CD4-positive, alpha-beta T cell treated with Interleukin-12 subunit alpha and Interleukin-12 subunit beta, for 1 hour (primary cell): ENCODE measurements at places on chromosomes 2 and 18.

GRCh38 chr2:52622266-52622665 is 1145.3 kb upstream of the CHAC2 start:
- no peak for DNase-seq

GRCh38 chr2:23632831-23633395 is 247.9 kb downstream of the KLHL29 start:
- DNase-seq: no peak

GRCh38 chr2:41724465-41724864 is 323.4 kb upstream of the PKDCC start:
- DNase-seq: no peak

DNA sequence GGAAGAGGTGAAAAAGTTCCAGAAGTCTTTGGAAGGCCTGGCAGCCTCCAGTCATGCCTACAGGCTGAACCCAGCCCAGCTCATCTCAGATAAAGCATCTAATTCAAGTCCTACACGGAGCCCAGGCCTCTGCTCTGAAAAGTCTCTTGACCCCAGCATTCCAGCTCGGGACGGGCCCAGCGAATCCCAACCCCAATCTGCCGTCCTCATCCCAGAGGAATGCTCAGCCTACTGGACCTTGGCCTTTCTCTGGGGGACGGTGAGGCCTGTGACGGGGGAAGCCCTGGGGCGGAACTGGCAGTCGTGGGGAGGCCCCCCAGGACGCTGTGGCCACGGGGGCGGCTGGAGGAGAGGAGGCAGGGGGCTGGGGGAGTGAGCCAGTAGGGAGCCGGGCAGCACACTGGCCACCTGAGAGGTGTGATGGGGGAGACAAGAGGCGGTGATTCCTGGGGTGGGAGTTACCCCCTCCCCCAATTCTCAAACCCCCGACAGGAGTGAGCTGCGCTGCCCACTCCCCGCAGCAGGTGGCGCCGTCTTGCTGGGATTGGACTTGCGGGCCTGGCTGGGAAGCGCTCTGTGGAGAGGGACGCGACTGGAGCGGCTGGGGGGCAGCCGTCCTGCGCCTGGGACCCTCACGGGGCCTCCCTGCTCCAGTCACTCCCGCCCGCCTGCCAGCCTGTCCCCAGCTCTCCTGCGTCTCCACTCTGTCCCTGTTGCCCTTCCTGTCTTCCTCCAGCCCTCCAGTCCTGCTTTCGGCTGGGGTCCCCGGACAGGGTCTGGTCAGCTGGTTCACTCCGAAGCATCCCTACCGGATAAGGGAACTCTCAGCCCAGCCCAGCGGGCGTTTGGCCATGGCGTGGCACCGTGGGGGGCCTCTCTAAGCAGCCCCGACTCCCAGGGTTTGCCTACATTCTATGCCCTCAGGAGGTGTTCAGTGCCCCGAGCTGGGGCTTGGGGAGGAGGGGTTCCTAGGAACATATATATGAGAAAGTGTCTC is 182.6 kb upstream of the HAAO start:
- peak; percentile 54 for DNase-seq

DNA sequence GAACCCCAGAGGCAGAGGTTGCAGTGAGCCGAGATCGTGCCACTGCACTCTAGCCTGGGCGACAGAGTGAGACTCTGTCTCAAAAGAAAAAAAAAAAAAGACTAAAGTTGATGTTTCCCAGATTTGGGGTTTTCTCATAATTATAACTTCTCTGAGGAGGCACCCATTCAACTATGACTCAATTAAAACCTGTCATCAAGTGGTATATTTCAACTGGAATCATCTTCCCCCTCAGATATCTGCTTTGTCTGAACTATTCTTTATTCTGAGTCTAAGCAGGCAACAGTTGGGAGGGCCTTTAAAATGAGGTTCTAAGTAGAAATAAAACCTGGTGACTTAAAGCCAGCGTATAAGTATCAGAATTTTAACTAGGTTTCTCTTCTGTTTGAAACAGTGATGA is 88.5 kb downstream of the PTRHD1 start:
- no peak for DNase-seq

GRCh38 chr2:64779117-64779690 is 125.5 kb upstream of the SERTAD2 start:
- DNase-seq: no peak

- no peak for DNase-seq
Measured at GRCh38 chr18:52694804-52695203, 354.8 kb downstream of the DCC start.

DNA sequence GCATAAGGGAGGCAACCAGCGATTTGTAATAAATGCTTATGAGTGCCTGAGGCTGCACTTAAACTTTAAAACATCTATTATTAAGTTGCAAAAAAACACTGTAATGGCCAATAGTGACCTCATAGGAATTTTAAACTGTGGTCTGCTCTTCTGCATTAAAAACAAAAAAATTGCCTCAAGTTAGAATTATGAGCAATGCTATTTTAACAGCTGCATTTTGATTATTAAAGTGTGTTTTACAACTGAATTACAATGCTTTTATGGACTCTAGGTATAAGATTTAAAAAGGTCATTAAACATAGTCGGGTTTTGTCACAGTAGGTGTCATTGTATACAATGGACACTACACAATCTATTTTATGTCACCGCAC is 528.7 kb upstream of the FANCL start:
- DNase-seq: no peak

- DNase-seq: no peak
Measured at GRCh38 chr2:209565896-209566582, 142.2 kb downstream of the MAP2 start.

DNA sequence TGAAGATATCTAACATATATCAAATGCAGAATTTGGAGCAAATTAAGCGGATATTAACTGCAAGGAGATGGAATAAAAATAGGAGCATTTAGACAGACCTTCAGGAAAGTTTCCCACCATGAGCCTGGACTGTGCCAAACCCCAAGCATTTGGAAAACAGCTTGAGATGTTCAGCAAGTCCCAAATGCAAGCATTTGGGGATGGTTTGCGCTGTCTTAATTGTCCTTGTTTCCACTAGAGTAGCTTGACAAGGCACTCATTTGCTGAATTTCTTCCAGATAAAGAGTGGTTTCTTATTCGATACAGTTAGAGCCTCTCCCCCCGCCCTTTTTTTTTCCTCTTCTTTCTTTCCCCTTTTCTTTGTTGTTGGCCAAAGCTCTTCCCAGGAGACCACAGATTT is 77.1 kb upstream of the CDC42EP3 start:
- no peak for DNase-seq

GRCh38 chr2:45952591-45952990 is 301.1 kb downstream of the PRKCE start:
- no peak for DNase-seq

GRCh38 chr2:161988589-161988988 is 85.4 kb downstream of the DPP4 start:
- DNase-seq: no peak

- DNase-seq: no peak
Measured at GRCh38 chr2:150876251-150876950, 385.3 kb downstream of the RBM43 start.

GRCh38 chr2:120546048-120546864 is 189.4 kb upstream of the GLI2 start:
- no peak for DNase-seq

- no peak for DNase-seq
Measured at GRCh38 chr2:233449921-233450863, 95.9 kb downstream of the DGKD start.

GRCh38 chr2:6657855-6658254 is 207.9 kb downstream of the CMPK2 start:
- no peak for DNase-seq

DNA sequence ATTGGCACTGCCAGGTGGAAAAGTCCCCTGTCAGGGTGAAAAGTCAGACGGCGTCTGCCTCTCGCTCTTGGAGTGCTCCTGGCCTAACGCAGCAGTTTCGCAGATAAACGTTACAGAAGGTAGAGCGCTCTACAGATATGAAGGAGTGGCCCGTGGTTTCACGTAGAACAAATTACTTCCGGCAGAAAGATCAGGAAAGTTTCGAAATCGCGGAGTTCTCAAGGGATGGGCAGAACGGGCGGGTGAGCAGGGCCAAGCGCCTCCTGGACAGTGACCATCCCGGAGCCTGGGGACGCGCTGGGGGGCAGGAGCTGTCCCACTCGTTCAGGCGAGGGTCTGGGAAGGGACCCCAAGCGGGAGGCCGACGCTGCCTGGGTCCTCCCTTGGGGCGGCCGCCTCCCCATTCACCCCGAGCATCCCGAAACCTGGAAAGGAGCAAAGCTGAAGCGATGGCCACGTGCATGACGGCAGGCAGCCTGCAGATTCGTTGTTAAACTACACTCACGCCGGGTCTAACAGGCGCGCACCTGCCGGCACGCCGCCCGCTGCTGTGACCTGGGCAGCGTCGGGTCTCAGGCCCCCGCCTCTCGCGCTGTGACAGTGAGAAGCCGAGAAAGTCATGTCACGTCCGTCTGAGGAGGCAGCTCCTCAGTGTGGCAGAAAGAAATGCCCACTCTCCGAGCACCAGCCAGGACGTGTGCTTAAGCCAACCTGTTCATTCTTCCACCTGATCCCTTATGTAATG is 122.9 kb upstream of the SALL3 start:
- no peak for DNase-seq
